ENCODE measurements at places on chromosomes 4 and X.

DNA sequence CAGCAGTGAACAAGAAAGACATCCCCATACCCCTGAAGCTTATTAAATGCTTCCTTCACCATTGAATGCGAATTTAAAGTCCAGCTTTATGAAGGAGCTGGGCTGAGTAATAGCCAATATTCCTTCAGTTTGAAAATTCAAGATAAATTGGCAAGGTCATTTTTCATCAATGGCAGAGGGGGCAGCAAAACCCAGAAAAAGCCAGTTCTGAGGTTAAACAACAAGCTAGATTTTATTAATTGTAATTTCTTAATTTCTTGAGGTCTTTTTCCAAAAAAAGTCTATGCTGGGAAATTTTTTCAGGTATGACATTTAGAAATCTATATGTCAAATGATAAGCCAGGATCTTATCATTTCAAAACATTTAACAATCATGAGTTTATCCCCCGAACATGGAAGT is 808.9 kb downstream of the RPA4 start:
- no peak for DNase-seq

GRCh38 chr4:138843616-138844015 is 172.0 kb upstream of the NOCT start:
- no peak for DNase-seq

DNA sequence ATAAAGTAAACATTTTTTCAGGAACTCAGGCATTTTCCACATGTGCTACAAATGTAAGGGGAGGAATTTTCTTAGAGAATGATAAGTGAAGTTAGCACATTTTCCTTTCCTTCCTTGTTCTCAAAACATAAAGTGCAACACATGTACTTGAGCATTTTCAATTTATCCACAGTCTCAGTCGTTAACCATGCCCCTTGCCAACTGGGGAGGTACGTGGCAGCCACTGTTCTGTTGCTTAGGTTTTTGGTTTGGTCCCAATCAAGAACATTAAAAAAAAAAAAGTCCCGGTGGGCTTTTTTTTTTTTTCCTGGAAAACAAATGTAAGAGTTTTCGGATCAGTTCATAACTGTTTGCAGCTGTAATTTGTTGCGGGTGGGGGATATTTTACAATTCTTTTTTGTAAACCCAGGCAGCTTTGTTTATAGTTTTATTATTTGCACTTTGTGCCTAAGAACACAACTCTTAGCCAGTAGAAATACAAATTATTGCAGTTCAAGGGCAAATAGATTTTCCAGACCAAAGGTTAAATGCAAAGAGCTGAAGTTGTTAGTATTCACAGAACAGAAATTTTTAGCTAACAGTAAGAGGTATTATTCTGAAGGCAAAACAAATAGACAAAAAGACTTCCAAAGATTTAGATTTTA is 112.1 kb upstream of the NAP1L5 start:
- DNase-seq: no peak

DNA sequence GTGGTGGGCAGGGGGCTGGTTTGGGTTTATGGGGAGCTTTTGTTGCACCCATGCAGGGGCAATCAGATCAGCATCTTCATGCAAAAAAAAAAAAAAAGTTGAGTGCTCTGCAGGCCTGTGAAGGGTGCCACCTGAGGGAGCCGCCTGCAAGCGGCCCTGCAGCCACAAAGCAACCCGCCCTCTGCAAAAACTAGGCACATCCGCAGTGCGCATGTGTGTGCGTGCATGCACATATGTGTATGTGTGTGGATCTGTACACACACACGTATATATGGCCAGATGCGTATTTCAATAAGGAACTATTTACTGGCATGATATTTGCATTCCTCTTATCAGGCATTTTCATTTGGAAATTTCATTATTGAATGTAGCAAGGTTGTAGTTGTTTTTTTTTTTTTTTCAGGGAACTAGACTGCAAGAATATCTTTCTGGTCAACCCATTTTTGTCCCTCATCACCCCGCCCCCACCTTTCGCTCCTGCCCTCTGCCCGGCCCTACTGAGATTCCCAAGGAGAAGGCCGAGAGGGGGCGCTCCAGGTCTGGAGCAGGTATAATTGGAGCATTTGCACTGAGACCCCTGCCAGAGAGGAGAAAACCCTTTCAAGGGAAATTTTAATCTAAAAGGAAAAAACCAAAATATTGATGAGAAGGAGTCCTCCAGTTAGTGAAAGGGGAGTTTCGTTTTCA is 18.1 kb downstream of the CCNQ start:
- DNase-seq: no peak

DNA sequence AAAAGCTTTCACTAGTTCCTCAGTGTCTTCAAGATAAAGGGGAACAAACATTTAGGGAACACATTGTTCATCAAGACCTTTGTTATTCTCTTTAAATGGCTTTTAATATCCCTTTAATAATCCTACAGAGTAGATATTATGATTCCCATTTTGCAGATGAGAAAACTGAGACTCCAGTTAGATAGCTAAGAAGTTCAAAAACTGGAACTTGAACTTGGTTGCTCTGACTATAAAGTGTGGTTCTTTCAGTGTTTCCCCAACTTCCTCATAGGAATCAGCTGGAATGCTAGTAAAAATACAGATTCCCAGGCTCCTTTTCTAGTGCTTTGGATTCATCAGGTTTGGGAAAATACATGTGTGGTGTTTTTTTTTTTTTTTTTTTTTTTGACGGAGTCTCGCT is 37.7 kb downstream of the DLG3 start:
- DNase-seq: no peak

GRCh38 chrX:50698944-50699343 is 115.0 kb downstream of the SHROOM4 start:
- no peak for DNase-seq

DNA sequence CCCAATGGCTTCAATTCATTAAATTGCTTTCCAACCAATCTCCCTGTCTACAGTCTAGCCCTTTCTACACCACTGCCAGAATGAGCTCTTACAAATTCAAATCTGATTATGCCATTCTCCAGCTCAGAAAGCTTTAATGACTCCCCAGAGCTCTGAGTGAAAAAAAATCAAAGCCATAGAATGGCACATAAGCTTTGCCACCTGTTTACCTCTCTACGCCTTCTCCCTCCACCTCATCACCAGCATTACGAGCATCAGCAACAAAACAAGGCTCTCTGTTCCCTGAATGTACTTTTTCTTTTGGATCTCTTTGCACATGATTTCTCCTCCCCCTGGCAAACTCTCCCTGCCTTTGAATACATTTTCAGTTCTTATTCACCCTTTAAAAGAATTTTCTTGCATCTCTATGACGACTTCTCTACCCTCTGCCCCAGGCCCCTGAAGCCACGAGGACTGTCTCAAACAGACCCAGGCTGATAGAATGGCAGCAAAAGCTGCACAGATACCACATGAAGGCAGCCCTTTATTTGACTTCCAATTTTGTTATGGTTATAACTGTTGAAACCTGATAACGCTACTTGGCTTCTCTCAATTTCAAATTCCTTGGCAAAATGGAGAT is 516.0 kb downstream of the PCDH7 start:
- DNase-seq: no peak

DNA sequence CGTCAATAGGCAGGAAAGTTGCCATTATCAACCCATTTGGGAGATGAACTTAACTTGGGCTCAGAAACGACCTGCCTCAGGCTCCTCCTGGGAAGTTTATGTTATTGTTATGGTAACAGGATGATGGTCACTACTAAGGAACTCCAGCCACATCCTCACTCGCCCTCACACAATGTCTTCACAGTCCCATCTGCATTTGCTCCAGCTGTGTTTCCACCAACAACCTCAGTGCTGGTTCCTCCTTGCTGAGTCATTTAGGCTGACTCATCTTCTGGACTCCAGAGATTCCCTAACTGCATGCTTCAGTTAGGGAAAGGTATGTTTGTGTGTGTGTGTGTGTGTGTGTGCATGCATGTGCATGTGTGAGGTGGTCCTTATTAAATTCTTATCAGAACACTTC is 293.4 kb upstream of the BOD1L1 start:
- no peak for DNase-seq

GRCh38 chr4:85510632-85510984 is 35.7 kb downstream of the ARHGAP24 start:
- DNase-seq: no peak

GRCh38 chrX:10884246-10884645 is 226.9 kb upstream of the HCCS start:
- no peak for DNase-seq

DNA sequence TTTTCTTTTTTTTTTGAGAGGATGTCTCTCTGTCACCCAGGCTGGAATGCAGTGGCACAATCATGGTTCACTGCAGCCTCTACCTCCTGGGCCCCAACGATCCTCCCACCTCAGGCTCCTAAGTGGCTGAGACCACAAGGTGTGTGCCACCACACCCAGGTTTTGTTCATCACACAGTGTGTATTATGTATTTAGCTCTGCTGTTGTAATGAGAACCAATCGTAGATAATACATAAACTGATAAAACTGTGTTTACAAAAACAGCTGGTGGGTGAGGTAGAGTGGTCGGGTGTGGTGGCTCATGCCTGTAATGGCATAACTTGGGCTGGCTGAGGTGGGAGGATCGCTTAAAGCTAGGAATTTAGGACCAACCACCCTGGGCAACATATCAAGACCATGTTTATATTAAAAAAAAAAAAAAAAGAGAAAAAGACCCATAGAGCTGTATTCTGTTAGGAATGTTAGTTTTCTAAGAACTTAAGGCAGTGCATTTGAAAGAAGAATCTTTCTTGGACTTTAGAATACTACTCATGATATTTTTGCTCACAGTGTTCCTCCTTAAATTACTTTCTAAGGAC is 34.9 kb downstream of the POLR2B start:
- no peak for DNase-seq

DNA sequence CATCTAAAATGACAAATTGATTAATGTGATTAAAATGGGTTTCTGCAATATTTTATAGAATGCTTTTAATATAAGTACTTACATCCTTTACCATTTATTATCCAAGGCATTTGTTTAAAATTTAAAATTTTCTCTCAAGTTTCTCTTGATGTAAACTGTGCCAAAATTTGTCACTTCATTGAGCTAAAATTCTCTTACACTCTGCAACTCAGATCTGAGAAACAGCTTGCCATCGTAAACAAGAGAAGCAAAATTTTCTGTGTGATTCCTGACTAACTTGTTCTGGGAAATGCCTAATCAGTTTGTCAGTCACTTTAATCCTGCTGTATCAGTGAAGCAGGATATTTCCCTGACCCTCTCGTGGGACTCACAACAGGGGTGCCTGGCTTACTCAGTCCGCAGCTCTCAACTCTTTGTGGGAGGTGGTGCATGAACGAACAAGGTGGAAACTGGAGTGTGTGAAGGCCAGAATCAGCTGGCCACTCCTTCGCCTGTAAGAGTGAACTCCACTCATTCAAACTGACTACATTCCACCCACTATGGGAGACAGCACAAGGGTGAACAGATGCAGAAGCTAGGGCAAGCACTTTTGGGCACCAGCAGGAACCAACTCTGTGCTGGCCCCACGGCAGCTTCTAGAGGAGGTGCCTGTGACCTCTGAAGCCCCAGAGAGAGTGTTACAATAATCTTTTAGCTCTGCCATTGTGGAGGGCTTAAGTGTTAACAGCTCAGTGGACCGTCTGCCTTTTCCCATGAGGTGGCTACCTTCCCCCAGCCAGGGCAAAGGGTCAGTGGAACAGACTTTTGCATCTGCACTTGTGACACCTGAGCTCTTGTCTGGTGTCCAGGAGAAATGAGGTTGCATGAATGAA is 349.4 kb downstream of the FAT4 start:
- no peak for DNase-seq

DNA sequence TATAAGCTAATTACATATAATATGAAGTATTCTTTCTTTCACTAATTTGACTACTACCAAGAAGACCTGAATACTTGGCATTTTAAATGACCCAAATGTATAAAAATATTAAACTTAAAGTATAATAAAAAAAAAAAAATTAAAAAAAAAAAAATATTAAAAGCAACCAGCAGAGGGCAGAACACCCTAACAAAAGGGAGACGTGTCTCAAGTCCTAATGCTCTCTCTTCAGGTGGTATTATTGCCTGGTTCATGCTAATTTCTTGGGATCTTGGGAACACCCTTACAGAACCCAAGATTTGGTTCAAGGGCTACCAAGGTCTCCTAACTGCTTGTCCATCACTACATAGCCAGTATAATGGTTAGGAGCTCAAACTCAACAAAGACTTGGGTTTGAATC is 754.8 kb downstream of the RAB28 start:
- no peak for DNase-seq

GRCh38 chr4:155887847-155888570 is 15.5 kb upstream of the TDO2 start:
- no peak for DNase-seq

DNA sequence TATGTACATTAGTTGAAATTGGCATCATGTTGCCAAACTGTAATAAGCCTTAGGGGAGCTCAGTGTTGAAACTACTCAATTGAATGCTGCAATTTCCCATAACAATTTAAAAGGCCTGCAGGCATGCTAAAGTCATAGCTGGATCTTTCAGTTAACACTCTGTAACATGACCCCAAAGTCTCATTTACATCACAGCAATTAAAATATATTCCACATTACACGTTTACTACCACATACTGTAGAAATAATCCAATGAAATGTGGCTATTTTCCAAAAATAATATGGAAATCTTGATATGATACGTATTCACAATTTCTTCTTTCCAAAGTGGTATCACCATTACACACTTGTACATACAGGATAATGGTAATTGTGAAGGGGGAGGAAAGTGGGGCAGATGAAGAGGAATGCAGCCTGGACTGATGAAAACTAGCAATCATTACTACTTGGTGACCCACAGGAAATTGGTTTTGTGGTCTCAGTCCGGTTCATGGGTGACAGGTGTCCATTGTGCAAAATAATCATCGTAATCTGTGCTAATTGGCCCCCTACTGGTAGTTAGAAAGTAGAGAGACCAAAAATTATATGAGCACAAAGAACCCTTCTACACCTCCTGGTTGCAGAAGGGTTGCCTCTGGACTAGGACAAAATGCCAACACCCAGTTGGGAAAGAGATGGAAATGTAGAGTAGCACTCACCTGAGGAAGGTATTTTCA is 63.7 kb downstream of the TENM3 start:
- DNase-seq: no peak

DNA sequence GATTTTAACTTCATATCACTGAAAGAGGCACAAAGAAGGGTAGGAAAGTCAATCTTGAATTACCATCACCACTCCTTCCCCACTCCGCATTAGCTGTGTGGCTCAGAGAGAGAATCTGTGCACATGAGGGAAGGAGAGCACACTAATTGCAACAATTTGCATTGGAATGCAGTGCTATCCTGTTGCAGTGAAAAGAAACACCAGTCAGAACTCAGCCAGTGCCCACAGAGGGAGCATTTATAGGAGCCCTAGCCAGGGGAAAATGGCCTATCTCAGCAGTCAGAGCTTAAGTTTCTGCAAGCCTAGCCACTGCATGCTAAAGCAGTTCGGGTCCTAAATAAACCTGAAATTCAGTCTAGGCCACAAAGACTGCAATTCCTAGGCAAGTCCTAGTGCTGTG is 159.4 kb upstream of the AR start:
- no peak for DNase-seq

- no peak for DNase-seq
These were observed 41.8 kb upstream of the NEIL3 start for GRCh38 chr4:177267911-177268310.

GRCh38 chr4:24890561-24891126 is 22.2 kb downstream of the CCDC149 start:
- no peak for DNase-seq

GRCh38 chr4:24076811-24077210 is 187.0 kb upstream of the PPARGC1A start:
- DNase-seq: no peak

Measured in left lobe of liver (tissue), 2 donors.